Hindlimb muscle (tissue), 1 donor: ENCODE measurements at places on chromosomes 2 and 18. TPM values are rescaled to one million over a fixed set of nuclear protein-coding genes. Genes with fewer than 3 reads are reported as not detected.

The ATP8B1 gene
- 4.5 TPM for polyA plus RNA-seq

The KCNK3 gene
- 1.5 TPM for polyA plus RNA-seq

The ZAP70 gene
- 3.6 TPM for polyA plus RNA-seq

The RAPGEF4 gene
- 2.5 TPM for polyA plus RNA-seq

The POTEJ gene
- 0.06 TPM for polyA plus RNA-seq

The TUBA3E gene
- polyA plus RNA-seq: not detected

The PRKCE gene
- polyA plus RNA-seq: 4.6 TPM

The LBX2 gene
- 0.52 TPM for polyA plus RNA-seq

The KIF1A gene
- polyA plus RNA-seq: 4.4 TPM

GRCh38 chr2:111633643-111634042 is 250.3 kb downstream of the ANAPC1 start:
- no peak for DNase-seq

DNA sequence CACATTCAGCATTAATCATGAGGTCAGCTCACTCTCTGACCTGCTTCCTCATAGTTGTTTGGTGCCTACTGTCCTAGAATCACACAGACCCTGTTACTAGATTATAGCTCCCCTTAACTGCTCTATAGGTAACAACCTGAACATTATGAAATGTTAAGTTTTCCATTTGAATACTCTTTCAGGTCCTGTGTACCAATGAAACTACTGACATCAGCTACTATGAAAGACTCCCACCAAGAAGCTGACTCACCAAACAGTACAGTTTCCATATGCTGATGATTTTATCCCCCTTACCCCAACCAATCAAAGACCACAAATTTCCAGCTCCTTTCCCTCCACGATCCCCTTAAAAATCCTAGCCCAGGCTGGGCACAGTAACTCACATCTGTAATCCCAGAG is 56.3 kb downstream of the SRBD1 start:
- DNase-seq: no peak

DNA sequence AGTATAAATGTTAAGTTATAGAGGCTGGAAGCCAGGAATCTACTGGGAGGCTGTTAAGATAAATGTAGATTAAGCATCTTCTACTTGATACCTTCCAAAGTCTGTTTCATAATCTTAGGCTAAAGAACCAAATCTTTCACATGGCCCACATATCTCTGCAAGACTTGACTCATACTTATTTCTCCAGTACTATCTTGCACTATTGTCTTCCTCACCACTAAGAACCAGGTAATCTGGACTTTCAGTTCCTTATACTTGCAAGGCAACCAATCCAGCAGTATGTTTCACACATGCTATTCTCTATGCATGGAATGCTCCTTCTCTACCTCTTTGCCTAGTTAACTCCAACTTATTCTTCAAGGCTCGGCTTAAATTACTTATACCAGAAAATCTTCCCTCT is 62.2 kb downstream of the RBMS1 start:
- DNase-seq: no peak

DNA sequence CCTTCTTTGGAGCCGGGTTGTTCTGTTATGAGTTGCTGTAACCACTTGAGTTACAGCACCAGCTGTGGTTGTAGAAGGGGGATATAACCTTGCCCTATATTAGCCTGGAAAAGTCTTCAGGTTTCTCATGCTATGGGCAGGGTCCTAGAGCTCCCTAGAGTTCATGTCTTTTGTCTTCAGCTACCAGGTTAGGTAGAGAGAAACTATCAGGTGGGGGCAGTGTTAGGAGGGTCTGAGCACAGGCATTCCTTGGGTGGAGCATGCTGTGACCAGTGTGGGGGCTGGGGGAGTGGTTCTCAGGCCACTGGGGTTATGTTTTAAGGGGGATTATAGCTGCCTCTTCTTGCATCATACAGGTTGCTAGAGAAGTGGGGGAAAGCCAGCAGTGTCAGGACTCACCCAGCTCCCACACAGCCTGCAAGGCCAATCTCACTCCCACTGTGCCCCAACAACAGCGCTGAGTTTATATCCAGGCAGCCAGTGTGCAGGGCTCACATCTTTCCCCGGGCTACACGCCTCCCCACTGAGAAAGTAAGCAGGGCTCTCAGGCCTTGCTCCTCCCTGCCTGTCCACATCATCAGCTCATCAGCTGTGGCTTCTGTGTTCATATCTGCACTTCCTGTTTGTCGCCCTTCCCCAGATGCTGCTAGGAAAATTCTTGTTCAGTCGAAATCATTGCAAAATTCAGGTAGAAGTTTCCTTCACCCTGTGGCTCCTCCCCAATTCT is 133.8 kb upstream of the NRXN1 start:
- DNase-seq: peak; percentile 5

DNA sequence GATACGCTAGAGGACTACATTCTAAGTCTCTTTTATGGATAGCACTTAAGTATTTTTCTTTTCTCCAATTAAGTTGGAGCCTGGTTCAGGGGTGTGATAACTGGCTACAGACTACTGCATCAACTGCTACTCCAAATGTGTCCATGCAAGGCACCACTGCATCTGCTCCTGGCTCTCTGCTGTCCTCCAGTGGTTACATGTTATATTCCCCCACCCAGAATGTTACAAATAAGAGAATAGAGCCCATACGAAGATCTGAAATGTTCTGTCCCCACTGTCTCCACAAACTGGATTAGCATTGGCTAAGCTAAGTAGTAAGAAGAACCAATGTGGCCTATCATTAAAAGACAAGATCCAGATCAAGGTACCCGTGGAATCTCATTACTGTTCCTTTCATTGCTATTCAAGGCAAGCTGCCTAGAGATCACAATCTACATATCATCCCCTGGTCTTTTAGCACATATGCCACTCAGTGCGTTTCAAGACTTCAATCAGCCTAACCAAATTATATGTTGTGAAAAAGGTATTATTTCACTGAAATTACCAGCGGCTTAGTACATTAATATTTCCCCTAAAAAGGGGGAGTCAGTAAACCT is 308.3 kb upstream of the SLC8A1 start:
- no peak for DNase-seq

DNA sequence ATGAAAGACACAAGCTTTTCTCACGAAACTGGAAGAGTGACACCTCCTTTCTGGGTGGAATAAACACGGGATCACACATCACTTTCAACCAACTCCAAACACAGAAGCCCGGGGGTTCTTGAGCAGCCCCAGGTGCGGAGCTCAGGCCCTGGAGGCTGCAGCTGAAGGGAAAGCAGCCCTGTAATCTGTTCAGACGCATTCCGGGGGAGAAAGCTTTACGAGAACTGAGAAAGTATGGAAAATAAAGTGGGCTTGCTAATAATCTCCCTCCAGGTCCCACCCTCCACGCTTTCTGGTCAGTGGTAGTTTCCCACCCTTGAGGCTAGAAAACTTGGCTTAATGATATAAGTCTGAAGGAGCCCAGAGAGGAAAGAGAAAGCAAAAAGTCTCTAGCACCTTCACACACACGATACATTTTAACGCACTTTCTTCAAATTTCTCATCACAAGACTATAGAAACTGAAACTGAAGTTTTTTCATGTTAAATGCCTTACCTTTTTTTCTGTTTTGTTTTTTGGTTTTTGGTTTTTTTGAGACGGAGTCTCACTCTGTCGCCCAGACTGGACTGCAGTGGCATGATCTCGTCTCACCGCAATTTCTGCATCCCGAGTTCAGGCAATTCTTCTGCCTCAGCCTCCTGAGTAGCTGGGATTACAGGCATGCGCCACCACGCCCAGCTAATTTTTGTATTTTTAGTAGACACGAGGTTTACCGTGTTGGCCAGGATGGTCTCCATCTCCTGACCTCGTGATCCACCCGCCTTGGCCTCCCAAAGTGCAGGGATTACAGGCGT is 141.3 kb downstream of the AFF3 start:
- DNase-seq: no peak

- DNase-seq: no peak
These were observed 247.0 kb downstream of the AGAP1 start for GRCh38 chr2:235740821-235741220.

DNA sequence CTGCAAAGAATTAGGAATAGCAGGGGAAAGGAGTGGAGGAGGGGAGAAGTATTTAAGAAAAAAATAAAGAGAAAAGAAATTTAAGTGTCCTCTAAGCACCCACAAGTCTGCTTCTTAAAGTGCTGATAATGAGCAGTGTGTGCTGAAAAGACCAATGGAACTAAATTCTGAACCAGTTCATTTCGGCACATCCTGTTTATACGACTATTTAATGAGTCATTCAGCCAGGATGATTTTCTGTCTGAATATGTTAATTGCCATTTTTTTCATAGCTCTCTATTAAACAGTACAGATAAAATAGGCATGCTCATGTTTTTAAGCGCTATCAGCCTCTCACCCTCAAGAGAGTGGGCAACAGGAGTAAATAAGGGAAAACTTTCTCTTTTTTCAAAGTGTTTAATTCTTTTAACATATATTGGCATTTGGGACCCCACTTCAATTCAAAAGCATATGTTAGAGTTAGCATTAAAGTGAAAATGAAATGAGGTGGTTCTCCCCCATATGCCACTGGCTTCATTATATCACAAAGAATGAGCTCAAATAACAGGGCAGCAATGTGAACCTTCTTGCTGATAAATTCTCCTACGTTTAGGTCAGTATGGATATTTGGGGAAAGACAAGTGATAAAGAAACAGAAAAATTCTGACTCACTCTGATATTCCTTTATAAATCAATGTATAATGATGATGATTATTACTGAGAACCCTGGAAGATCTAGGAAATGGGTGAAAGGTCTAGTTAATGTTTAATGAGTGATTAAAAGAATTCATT is 87.5 kb downstream of the TCF4 start:
- DNase-seq: no peak

DNA sequence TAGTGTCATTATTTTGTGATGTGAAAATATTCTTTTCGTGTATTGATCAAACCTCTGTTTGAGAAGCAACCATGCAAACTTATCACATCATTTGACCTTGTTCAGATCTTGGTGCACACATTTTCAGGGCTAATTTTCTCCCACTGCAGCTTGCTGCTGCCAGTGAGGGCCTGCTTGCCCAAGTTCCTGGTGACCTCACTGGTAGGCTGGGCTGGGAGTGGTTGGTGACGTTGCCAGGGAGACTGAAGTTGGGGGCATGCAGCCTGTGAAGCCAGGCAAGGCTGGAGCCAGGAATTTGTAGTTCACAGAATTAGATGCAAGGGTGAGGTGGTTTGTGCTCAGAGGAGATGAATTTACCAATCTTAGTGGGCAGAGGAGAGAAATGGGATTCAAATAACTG is 38.5 kb downstream of the PARD3B start:
- no peak for DNase-seq

GRCh38 chr2:200137271-200137670 is 169.2 kb upstream of the SPATS2L start:
- DNase-seq: no peak

- no peak for DNase-seq
These were observed 65.0 kb downstream of the LINC00305 start for GRCh38 chr18:64083916-64084315.

DNA sequence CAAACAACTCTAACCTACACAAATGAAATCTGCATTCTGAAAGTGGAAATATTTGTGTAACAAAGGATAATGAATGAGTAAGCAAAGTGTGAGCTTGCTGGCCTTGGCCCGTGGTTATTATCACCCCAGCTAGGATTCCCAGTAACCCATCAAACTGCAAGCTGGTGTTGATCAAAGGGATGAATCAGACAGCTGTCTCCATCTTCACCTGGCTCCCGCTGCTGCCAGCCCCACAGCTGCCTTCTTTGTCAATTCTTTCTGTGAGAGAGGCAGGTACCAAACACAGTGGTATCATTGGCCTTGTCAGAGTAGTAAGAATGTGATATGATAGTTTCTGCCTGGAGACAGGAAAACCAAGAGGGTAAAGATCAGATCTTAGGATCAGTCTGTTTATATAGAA is 25.2 kb upstream of the RGPD4 start:
- DNase-seq: no peak
